ENCODE measurements at places on chromosomes 12 and 14. TPM values are rescaled to one million over a fixed set of nuclear protein-coding genes. Genes with fewer than 3 reads are reported as not detected.

DNA sequence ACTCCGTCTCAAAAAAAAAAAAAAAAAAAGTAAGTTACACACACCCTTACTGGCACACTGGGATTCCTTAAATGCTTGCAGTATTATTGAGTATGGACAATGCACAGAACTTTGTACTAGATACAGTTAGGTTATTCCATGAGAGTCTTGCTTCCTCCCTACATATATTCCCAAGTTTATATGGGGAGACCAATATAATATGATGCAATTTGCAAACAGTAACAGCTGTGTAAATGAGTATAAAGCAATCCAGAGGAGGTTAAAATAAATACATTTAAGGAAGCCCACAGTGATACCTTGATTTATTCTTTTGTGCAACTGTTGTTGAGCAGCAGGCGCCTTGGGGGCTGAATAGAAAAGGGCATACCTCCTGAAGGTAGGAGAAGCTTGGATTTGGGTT lies 26.6 kb downstream of the RASSF3 start:
- no peak overlapping the region for H3K4me3 ChIP-seq
- no peak for DNase-seq
- peaks cover 9% of the 10 kb centered on the region for H3K4me1 ChIP-seq

The NOPCHAP1 gene
- 25.6 TPM for polyA plus RNA-seq

- H3K4me3 ChIP-seq = no peak overlapping the region
- no peak overlapping the region for H3K27ac ChIP-seq
- peaks cover 11% of the 10 kb centered on the region for H3K36me3 ChIP-seq
- peaks cover 9% of the 10 kb centered on the region for H3K4me1 ChIP-seq
- H3K27me3 ChIP-seq = no peaks in the 10 kb centered on the region
- DNase-seq = no peak
Measured at GRCh38 chr12:53298164-53298563, 1.3 kb upstream of the MYG1 start.

DNA sequence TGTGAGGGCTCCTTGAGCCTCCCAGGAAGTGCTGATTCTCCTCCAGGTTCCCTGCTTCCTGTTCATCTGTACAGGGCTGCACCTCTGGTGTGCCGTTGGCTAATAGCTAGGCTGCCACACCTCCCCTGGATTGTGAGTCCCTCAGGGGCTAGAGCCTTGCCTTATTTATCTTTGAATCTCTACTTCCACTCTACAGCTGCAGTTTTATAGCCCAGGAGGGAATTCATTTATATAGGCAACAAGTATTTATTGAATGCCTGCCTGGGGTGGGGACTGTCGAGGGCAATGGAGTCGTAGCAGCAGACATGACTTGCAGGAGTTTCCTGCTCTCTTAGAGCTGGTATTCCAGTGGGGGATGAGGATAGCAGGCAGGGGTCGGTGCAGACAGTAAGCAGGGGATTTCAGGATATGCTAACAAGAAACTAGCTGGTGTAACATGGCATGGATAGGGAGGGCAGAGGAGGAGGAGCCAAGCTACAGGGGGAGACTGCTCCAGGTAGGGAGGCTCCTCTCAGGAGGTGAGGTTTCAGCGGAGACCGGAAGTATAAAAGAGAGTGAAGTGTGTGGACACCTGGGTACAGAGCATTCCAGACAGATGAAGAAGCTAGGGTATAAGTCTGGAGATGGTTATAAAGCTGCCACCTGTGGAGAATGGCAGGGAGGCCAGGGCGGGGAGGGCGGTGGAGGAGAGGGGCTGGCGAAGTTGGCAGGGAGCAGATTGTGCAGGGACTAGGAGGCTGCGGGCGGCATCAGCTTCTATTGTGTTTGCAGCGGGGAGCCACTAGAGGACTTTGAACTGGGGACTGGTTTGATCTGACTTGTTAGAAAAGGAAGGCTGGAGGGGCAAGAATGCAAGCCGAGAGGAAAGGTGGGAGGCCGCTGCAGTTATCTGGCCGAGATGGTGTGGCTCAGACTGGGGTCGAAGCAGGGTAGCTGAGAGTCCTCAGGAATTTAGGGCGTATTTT lies 17.2 kb downstream of the USP30 start:
- no peak overlapping the region for H3K4me3 ChIP-seq
- DNase-seq = peak; percentile 1
- no peak overlapping the region for H3K27ac ChIP-seq
- H3K36me3 ChIP-seq = peaks cover 45% of the 10 kb centered on the region

- no peak overlapping the region for H3K27ac ChIP-seq
- H3K36me3 ChIP-seq = no peaks in the 10 kb centered on the region
- no peak overlapping the region for H3K4me3 ChIP-seq
- H3K27me3 ChIP-seq = no peaks in the 10 kb centered on the region
- H3K4me1 ChIP-seq = no peaks in the 10 kb centered on the region
Measured at GRCh38 chr12:77796775-77797174, 33.9 kb upstream of the NAV3 start.

The APOF gene
- not detected for polyA plus RNA-seq

DNA sequence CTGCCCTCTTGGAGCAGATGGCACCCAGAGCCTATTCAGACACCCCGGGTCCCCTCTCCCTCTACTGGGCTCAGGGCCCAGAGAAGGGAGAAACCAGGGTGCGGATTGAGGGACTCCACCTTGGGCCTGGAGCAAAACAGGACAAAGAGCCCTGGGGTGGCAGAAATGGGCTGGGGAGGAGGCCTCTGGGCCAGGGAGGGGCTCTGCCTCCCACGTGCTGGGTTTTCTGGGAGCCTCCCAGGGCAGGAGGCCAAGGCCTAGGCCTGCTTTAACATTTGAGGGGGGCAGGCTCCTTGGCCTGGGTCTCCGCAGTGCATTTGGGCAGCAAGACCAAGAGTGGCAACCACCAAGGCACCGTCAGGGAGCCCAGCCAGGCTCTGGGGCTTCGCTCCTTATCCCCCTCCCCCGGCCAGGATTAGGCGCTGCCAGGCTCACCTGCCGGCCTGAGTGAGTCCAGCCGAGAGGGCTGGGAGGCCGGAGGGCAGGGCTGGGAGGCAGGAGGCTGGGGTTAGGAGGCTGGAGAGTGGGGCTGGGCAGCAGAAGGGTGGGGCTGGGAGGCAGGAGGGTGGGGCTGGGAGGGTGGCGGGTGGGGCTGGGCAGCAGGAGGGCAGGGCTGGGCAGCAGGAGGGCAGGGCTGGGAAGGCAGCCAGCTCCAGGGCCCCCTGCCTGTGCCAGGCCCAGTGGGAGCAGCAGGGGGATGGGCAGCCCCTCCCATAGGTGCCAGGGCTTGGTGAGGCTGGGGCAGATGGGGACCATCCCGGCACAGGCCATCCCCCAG lies 101.8 kb upstream of the EIF5 start:
- no peaks in the 10 kb centered on the region for H3K27me3 ChIP-seq
- H3K4me3 ChIP-seq = no peak overlapping the region
- H3K27ac ChIP-seq = no peak overlapping the region
- H3K36me3 ChIP-seq = no peaks in the 10 kb centered on the region

DNA sequence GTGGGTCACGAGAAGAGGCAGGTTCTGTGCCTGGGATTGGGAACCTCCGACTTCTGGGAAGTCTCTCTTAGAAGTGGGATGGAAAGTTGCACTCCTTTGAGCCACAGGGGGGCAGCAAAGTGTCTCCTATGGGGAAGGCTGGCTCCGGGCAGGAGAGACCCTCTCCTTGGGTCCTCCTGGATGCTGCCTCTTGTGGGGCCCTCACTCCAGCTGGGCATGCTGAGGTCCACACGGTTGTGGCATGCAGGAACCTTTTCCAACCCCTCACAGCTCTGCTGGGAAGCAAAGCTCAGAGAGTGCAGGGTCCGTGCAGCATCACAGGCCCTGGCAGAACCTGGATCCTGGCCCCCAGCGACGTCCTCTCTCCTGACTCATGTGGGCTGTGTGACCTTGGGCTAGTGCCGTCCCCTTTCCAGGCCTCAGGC lies 17.4 kb downstream of the SDSL start:
- H3K27me3 ChIP-seq = peaks cover 53% of the 10 kb centered on the region
- H3K27ac ChIP-seq = no peak overlapping the region
- no peak overlapping the region for H3K4me3 ChIP-seq
- no peaks in the 10 kb centered on the region for H3K36me3 ChIP-seq

The CCDC177 gene
- polyA plus RNA-seq = not detected

GRCh38 chr12:89821896-89822295 lies 113.3 kb upstream of the ATP2B1 start:
- no peak overlapping the region for H3K27ac ChIP-seq
- DNase-seq = no peak
- H3K4me3 ChIP-seq = no peak overlapping the region
- H3K27me3 ChIP-seq = peaks cover 6% of the 10 kb centered on the region
- H3K36me3 ChIP-seq = no peaks in the 10 kb centered on the region
- H3K4me1 ChIP-seq = peaks cover 9% of the 10 kb centered on the region

DNA sequence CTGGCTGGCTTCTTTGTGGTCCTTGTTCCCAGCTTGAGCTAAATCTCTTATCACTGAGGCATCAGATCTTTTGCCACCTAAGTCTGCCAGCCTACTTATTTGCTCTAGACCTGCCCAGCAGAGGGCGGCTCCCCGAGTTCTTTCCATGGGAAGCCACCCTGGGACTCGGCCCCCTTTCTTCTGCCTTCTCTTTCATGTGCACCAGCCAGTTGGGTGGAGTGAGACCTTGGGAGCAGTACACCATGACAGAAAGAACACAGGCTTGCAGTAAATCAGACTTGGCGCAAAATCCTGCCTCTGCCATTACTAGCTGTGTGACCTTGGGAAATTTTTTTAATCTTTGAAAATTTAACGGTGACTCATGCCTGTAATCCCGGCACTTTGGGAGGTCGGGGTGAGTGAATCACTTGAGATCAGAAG lies 7.4 kb downstream of the SMAGP start:
- H3K27me3 ChIP-seq = no peaks in the 10 kb centered on the region
- no peak overlapping the region for H3K27ac ChIP-seq
- no peak overlapping the region for H3K4me3 ChIP-seq
- DNase-seq = peak; percentile 58

- no peaks in the 10 kb centered on the region for H3K36me3 ChIP-seq
- H3K4me3 ChIP-seq = no peak overlapping the region
- no peaks in the 10 kb centered on the region for H3K27me3 ChIP-seq
- no peak overlapping the region for H3K27ac ChIP-seq
Measured at GRCh38 chr14:75845136-75845804, 136.5 kb downstream of the TGFB3 start.

- H3K36me3 ChIP-seq = no peaks in the 10 kb centered on the region
- DNase-seq = no peak
- H3K27ac ChIP-seq = no peak overlapping the region
- H3K4me3 ChIP-seq = no peak overlapping the region
Measured at GRCh38 chr12:6044082-6044481, 80.4 kb downstream of the VWF start.

- no peak overlapping the region for H3K4me3 ChIP-seq
- no peak overlapping the region for H3K27ac ChIP-seq
- H3K27me3 ChIP-seq = no peaks in the 10 kb centered on the region
- H3K4me1 ChIP-seq = peaks cover 33% of the 10 kb centered on the region
Measured at GRCh38 chr12:11667171-11667570, 17.7 kb downstream of the ETV6 start.

GRCh38 chr12:88604646-88605045 lies 24.4 kb upstream of the KITLG start:
- no peak overlapping the region for H3K4me3 ChIP-seq
- no peak for DNase-seq
- no peaks in the 10 kb centered on the region for H3K4me1 ChIP-seq
- no peaks in the 10 kb centered on the region for H3K36me3 ChIP-seq
- no peak overlapping the region for H3K27ac ChIP-seq
- no peaks in the 10 kb centered on the region for H3K27me3 ChIP-seq

- H3K27me3 ChIP-seq = no peaks in the 10 kb centered on the region
- peak; percentile 75 for DNase-seq
Measured at GRCh38 chr14:99568567-99569560, 35.1 kb downstream of the CCDC85C start.

- no peaks in the 10 kb centered on the region for H3K36me3 ChIP-seq
- peaks cover 6% of the 10 kb centered on the region for H3K4me1 ChIP-seq
- no peaks in the 10 kb centered on the region for H3K27me3 ChIP-seq
- DNase-seq = no peak
Measured at GRCh38 chr12:19856389-19856788, 417.1 kb downstream of the AEBP2 start.
